ENCODE measurements at places on chromosomes 5 and 9.

GRCh38 chr5:93925321-93925720 lies 183.9 kb upstream of the POU5F2 start:
- DNase-seq = no peak

DNA sequence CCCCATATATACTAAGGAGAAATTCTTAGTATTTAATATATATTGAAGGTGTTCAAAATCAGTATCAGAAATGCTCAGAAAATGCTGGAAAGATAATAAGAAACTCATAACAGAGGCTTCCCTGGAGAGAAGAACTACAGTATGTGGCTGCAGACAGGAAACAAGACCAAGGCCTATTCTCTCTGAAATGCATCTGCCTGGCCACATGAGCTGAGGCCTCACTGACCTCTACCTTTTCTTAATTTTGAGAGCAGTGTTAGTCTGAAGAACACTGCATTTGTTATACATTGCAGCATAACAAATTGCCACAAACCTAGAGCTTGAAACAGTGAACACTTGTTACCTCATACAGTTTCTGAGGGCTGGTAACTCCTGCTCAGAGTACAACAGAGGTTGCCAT lies 133.4 kb upstream of the SPEF2 start:
- no peak for DNase-seq

DNA sequence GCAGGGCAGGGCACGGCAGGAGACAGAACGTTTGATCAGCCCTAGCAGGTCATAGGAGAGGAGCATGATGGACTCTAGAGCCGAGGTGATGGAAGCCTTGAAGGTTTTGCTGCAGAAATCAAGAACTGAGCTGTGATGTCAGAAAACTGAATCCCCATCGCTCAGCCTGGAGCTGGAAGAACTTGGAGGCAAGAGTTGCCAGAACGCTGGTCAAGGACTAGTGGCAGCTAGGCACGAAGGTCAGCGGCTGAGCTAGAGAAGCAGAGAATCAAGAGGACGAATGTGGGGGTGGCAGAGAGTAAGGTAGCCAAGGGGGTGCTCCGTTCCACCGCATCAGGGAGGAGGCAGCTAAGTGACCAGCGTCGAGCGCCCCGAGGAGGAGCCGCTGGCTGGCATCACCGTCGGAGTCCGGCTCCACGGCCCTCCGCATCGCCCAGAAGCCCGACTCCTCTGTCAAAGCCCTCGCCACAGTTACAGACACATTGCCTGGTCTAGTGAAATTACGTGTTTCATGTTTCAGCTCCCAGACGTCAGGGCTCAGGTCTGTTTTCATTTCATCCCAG lies 1.2 kb upstream of the GALNT10 start:
- DNase-seq = no peak

DNA sequence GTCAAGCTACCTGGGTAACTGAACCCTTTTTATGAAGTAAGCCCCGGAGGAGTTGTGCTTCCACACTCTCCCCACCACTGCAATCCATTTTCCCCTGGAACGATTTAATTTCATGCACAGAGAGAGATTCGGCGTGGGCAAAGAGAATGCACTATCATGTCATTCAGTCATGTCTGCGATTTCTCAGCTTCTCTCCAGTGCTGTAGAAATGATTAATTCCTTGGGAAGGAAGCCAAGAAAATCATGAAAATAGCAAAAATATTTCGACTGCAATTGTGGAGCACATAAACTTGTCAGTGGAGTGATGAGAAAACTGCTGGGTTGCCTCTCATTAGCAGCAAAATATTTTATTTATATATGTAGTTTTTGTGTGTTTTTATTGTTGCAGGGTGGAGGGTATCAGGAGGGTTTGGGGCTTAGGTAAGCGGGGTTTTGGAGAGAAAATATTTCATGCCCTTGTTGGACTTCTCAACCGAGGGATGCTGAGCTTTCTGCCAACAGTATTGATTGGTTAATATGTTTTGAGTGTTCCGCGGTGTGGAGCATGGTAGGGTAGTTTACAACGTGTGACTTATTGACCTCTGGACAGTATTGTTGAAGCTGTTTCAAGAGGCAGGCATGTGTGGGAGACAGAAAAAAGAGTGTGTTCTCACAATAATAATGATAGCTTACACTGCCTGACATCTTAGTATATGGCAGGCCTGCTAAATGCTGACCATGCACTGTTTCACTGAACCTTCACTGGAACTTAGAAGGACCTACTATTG lies 69.3 kb downstream of the SGCD start:
- no peak for DNase-seq

- no peak for DNase-seq
These were observed 91.4 kb upstream of the ZNF462 start for GRCh38 chr9:106771608-106772007.
